SK-N-MC (cell line): ENCODE measurements at places on chromosomes 5 and 9.

- DNase-seq = no peak
These were observed 95.6 kb downstream of the GNAQ start for GRCh38 chr9:77935974-77936373.

DNA sequence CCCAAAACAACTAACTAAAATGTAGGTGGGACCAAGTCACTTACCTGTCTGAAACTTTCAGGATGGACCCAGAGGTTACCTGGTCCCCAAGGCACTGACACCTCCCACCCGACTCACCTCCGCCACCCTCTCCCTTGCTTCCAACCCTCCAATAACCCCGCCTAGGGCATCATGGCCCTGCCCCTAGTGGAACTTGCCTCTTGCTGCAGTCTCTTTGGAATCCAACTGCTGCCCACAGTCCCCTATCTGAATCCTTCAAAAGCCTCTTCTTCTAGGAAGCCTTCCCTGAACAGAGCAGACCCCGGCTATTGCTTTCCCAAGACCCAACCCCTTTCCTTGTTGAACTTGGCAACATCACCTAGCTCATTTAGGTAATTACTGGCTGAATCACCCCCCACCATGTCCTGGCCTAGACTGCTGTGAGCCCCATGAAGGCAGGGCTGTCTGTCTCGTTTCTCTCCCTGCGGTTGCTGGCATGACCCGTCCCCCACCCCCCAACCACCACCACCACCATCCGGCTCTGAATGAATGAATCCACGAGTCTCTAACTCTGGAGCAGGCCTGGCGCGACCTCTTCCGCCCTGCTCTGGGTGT is 9.4 kb downstream of the CRB2 start:
- DNase-seq = no peak

GRCh38 chr9:15824310-15824709 is 271.5 kb downstream of the CCDC171 start:
- DNase-seq = no peak

DNA sequence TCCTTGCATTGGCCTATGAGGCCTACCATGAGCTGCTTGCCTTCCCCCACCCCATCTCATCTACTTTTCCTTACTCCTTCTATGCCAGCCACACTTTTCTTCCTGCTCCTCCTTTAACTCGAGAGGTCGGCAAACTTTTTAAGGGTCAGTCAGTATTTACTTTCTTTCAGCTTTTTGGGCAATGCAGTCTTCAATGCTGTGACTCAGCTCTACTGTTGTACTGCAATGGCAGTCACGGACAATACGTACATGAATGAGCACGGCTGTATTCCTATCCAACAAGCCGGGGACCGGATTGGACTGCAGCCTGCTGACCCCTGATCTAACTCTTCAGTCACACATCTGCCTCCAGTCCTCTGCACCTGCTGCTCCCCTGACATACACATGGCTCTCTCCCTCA is 602 bp upstream of the ACTL7A start:
- no peak for DNase-seq

GRCh38 chr9:36486933-36487481 is 85.7 kb upstream of the MELK start:
- DNase-seq = no peak

GRCh38 chr9:137278721-137279711 is 1.5 kb downstream of the TOR4A start:
- no peak for DNase-seq

- peak; percentile 5 for DNase-seq
These were observed 465.5 kb downstream of the DNAH5 start for GRCh38 chr5:13478831-13479465.

DNA sequence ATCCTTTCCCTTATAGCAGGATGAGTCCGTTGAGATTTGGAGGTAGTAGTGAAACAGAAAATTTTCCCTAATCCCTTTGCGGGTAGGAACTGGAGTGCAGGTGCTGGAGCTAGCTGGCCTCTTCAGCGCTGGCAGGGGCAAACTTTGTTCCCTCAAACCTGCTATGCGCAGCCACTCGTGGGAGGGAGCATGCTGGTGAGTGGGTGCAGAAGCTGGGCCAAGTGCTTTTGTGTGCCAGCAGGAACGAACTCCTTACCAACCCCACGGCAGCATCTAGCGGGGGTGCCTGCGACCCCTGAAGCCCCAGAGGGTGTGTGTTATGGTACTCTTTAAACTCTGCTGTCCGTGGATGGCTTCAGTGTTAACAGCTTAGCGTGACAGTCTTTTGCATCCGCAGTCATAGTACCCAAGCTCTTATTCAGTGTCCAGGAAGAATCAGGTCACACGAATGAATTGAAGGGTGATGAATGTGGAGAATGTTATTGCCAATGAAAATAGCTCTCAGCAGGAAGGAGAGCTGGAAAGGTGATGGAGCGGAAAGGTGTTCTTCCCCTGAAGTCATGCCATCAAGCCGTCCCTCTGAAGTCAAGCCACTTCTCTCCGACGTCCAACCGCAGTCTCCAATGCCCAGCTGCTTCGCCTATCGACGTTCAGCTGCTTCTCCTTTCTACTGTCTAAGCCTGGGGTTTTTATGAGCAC is 1445.1 kb upstream of the CDH9 start:
- DNase-seq = no peak

DNA sequence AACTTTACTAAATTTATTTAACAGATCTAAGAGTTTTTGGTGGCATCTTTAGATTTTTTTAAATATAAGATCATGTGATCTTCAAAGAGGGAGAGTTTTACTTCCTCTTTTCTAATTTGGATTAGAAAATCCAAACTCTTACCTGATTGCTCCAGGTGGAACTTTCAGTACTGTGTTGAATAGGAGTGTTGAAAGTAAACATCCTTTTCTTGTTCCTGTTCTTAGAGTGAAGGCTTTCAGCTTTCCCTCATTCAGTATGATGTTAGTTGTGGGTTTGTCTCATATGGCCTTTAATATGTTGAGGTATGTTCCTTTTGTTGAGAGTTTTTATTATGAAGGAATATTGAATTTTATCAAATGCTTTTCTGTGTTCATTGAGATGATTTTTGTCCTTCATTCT is 650.0 kb upstream of the SGCD start:
- DNase-seq = no peak

DNA sequence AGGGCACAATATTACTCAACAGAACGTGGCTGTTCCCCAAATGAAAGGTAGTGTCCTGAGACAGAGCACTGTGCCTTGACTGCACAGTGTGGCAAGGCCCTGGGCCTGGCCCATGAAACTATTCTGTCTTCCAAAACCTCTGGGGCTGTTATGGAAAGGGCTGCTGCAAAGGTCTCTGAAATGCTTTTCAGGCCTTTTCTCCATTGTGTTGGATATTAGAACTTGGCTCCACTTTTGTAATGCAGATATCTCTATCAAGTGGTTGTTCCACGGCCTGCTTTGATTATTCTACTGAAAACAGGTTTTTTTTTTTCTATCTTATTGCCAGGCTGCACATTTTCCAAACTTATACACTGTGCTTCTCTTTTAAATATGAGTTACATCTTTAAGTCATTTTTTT is 777.5 kb upstream of the TYRP1 start:
- no peak for DNase-seq

DNA sequence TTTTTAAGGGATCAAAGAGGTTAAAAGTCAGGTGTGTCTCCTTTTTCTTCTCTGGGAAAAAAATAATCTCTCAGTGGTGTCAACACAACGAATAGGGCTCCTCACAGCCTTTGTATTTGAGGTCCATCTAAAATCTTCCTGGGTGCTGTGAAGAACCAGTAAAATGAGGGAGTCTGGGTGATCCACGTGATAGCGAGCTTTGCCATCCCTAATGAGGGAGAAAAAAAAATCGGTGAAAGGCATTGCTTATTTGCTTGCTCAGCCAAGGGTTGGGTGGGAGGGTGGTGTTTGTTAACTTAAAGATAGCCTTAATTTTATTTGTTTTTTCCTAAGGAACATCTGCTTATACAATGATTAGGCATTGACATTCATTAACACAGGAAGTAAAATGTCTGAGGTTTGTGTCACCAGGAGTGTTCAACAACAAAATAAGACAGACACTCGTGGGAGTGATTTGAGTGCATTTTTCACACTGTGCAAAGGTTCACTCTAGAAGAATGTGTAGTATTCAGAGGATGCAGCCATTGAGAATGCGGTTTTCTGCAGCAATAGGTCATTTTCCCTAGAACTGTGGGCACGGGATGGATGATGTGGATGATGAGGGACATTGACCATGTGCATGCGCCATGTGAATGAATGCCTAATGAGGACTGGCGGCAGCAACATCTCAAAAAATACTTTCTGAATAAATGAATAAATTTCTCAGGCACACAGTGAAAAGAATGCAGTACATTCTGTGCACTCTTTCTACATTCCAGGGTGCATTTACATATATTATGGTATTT is 369.5 kb downstream of the NTRK2 start:
- DNase-seq = no peak

DNA sequence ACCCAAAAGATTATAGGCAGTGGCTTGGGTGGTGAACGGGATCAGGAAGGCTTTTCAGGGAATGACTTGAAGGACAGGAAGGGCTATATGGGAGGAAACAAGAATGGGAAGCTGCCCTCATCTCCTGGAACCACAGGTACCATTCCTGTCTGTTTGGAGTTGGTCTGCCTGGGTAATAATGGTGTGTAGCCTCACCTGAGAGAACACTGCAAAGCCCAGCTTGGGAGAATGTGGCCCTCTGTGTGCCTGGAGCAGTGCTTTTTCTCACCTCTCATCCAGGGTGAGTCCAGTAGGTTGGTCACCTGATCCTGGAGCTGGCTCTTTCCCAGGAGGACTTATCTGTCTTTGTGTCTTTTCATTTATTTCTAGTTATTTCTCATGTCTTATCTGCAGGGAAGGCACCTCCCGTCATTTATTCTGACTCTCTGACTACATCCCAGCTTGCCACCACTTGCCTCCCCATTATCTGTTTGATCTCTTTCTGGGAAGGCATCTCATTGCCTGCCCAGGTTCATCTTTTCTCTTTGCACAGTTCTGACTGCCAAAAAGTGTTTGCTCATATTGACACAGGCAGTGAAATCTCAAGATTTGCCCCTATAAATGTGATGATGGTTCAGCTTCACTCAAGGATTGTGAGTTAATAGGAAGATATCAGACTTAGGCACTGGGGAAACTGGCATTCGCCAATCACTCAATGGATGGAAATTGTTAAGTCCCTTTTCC is 22.5 kb upstream of the OR2S2 start:
- no peak for DNase-seq

GRCh38 chr5:178777520-178777919 is 47.1 kb upstream of the ZNF354A start:
- no peak for DNase-seq

- no peak for DNase-seq
These were observed 306.8 kb downstream of the SPOCK1 start for GRCh38 chr5:137192293-137192743.

DNA sequence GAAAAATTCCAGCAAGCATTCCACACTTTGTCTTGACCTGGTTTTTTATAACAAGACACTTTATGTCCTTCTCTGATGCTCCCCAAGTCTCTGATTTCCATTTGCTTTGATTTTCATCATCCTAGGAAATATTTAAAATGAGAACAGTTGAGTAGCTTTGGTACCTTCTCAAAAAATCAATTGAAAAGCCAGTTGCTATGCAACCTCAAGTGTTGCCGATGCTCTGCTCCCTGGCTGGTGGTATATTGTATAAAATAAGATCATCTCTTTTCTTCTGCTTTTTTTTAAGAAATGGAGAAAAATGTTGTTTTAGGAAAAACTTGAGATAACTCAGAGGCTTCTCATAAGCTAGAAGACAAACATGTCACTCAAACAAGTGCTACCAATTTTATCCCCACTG is 109.7 kb downstream of the ZNF354C start:
- no peak for DNase-seq

DNA sequence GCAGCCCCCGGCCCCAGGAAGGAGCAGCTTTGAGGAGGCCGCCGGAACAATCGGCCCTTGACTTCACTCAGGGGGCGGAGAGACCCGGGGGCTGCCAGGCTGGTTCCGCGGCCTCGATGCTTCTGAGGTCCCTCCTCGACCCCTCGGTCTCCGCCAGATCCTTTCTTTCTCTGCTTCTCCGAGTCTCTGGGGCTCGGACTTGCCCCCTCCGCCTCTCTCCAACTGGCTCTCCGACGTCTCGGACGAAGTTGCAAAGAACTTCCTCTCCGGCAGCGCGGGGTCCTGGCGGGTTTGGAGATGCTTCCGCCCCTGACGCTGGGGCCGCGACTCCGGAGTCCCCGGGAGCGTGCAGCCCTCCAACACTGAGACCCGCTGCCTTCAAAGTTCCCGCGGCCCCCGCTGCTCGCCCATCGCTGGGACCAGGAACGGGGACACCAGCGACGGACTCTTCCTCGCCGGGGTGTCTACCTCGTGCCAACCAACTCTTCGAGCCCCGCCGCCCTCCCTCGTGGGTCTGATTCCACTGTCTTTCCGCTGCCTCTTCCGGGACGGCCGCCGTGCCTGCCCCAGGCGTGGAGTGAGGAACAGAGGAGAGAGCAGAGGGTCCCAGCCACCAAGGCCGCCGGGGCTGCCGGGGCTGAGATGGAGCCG is 7.0 kb downstream of the PAX5 start:
- DNase-seq = no peak

- DNase-seq = no peak
These were observed 66.3 kb upstream of the PAPPA start for GRCh38 chr9:116087246-116087645.

DNA sequence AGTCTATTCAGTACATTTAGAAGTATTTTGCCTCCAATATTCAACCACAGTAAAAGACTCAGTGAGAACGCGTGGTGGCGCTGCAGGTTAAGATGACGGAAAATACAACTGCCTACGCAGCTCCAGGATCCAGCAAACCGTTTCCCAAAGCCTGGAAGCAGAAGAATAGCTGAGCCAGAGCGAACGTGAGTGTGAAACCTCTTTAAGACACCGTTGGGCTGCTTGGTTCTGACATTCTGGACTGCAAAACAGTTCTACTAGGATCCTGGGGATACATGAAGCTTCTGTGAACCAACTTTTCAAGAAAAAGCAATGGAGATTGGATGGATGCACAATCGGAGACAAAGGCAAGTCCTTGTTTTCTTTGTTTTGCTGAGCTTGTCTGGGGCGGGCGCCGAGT is at the start of gene PCDHB16:
Gene PCDHB16, plus strand, starts transcription at position 140 of the 400 bp plus-strand sequence. Its CDS starts 173 bp downstream, at position 313.
- peak; percentile 68 for DNase-seq

GRCh38 chr9:126569036-126569435 is 44.7 kb upstream of the LMX1B start:
- no peak for DNase-seq

- DNase-seq = no peak
These were observed 17.0 kb upstream of the CEP78 start for GRCh38 chr9:78218890-78219289.

GRCh38 chr5:135124128-135124527 is 90.1 kb upstream of the PITX1 start:
- no peak for DNase-seq

GRCh38 chr5:39073767-39074016 is 507 bp downstream of the RICTOR start:
- no peak for DNase-seq

- no peak for DNase-seq
These were observed 162.8 kb downstream of the ENC1 start for GRCh38 chr5:74477761-74478160.

DNA sequence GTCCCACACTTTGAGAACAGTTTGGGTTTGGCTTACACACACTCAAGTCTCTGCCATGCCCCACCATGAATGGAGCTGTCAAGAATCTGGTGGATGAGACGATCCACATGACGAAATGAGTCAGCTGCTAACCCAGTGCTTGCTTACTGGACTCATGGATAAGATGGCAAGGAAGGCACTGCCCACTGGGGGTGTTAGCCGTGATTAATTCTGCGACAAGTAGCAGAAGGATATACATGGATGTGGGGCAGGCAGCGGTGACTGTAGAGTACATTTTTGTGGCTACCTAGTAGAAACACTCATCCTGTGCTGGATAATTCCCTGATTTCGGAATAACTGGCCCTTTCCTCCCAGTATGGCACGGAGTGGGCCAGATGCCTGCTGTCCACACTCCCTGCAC is 77.5 kb downstream of the SPATA31C2 start:
- DNase-seq = no peak

GRCh38 chr5:4700871-4701270 is 439.3 kb upstream of the ADAMTS16 start:
- DNase-seq = no peak
